ENCODE measurements at places on chromosomes 13 and 19.
A peak's percentile ranks its signal among the peaks of the same experiment; 100 is the strongest.

DNA sequence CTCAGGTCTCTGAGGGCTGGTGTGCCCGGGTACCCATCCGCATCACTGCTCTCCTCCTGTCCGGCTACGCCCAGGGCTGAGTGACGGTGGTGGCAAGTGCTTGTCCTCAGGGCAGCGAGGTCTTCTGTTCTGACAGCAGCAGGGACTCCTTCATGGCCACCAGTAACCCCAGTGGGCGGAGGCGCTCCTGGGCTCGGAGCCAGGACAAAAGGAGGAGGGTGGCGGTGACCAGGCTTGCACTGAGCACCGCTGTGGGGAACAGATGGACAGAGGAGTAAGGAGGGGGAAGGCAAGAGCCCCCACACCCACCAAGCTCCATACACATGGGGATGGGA is 5.8 kb downstream of the CD320 start:
- no peak for DNase-seq

GRCh38 chr19:10086591-10087192 is 575 bp downstream of the SHFL start:
- no peak for DNase-seq

DNA sequence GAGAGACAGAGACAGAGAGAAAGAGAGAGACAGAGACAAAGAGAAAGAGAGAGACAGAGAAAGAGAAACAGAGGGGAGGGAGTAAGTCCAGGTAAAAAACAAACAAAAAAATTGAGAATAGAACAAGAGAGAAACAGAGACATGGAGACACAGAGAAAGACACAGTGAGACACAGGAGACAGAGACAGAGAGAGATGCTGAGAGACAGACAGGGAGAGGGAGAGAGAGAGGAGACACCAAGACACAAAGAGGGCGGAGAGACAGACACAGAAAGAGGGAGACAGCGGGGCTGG is 5.8 kb upstream of the PROZ start:
- no peak for DNase-seq

DNA sequence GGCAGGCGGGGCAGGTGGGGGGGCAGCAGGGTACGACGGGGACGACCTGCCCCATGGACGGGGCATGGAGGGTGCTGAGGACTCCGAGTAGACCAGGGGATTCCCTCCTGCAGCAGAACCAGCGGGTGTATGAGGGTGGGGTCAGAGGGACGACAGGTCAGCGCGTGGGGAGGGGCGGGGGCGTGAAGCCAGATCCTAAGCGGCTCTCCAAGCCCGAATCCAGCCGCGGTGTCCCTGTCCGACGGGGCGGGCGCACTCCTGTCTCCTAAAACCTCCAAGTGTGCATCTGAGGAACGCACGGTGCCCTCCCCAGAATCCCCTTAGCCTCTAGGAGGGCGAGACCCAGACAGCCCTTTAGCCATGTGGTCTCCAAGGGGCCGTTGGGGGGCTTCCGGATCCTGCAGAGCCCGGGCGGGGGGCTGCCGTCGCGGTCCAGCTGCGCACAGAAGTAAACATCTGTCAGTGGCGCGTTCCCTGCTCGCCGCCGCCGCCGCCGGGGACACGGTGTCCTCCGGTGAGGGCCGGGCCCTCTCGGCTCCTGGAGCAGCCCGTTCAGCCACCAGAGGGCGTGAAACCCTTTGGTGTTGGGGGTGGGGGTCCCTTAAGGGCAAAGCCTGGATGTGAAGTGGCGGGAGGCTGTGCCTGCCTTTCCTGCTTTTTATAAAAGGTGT is 730 bp downstream of the NRTN start:
- peak; percentile 43 for DNase-seq

GRCh38 chr13:48902368-48902767 is 73.3 kb upstream of the FNDC3A start:
- DNase-seq, result no peak

DNA sequence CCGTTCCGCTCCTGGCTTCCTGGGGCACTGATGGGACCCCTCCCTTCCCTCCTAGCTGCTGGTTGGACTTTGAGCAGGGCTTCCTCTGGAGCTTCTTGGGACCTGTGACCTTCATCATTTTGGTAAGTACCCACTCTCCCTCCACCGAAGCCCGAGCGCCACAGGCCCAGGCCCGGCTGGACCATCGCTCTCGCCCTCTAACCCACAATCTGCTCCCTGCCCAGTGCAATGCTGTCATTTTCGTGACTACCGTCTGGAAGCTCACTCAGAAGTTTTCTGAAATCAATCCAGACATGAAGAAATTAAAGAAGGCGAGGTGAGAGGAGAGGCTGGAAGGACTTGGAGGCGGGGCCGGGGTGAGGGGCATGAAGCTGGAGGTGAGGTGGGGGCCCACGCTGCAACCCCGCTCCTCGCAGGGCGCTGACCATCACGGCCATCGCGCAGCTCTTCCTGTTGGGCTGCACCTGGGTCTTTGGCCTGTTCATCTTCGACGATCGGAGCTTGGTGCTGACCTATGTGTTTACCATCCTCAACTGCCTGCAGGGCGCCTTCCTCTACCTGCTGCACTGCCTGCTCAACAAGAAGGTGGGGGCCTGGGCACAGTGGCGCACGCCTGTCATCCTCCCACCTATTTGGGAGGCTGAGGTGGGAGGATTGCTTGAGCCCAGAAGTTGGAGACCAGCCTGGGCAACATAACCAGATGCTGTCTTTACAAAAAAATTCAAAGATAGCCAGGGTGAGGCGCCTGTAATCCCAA is 12.3 kb downstream of the DDX39A start:
- no peak for DNase-seq

- no peak for DNase-seq
Measured at GRCh38 chr13:92362717-92363116, 863.9 kb upstream of the GPC6 start.

- peak; percentile 61 for DNase-seq
Measured at GRCh38 chr19:49497047-49497788, 984 bp downstream of the RPS11 start.

DNA sequence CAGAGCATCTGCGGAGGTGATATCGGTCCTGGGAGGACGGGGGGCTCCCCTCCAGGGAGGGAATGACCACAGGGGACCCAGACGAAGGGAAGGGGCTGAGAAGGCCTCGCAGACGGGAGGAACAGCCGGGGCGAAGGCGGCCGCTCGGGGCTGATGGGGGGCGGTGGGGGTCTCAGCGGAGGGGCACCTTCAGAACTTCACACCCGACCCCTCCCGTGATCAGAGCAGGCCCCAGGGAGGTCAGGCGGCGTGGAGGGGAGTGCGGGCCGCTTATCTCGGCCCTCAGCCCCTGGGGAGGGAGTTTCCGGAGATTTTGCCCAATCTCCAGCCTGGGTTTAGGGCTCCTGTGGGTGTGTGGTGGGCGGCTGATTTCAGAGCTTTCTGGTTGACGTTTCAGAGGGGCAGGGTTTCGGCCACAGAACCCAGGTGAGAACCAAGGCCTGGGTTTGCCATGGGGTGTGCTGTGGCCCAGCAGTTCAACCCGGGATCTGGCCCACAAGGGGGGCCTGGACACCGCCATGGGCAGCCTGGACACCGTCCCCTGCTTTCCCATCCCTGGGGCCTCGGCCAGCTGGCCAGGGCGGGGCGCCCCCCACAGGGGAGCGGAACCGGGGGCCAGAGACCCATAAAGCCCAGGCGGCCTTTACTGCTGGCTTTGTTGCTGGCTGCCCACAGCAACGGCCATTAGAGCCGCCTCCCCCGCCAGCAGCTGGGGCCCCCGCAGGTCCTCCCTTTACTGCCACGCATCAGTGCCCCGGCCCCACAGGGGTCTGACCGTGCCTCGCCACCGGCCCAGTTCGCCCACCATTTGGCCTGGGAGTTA is 29.0 kb downstream of the ARID3A start:
- DNase-seq, result no peak

- DNase-seq, result no peak
Measured at GRCh38 chr19:6064336-6065073, 45.8 kb downstream of the RFX2 start.

GRCh38 chr19:41734156-41734555 is 21.2 kb upstream of the CEACAM6 start:
- no peak for DNase-seq

GRCh38 chr19:4913996-4914735 is 4.9 kb downstream of the UHRF1 start:
- no peak for DNase-seq

- no peak for DNase-seq
Measured at GRCh38 chr13:42804244-42804874, 23.0 kb downstream of the FAM216B start.

GRCh38 chr13:28534210-28534609 is 39.3 kb upstream of the FLT1 start:
- no peak for DNase-seq

DNA sequence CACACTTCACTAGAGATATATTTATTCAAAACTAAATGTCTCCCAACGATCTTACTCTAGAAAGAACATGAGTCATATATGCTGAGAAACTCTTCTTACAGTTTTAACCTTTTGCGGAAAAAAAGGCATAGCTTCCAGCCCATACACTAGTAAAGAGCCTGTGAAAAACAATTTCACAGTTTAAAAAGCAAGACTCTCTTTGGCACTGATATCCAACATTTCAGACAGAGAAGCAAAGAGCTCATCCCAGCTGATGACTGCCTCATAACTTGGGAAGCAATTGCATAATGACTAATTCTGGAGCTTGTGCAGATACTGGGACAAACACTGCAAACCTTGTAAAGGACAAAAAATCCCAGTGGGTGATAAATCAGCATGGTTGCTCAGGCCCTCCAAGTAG is 88.0 kb downstream of the ENOX1 start:
- no peak for DNase-seq

- no peak for DNase-seq
Measured at GRCh38 chr13:48526286-48526685, 6.6 kb downstream of the RCBTB2 start.

DNA sequence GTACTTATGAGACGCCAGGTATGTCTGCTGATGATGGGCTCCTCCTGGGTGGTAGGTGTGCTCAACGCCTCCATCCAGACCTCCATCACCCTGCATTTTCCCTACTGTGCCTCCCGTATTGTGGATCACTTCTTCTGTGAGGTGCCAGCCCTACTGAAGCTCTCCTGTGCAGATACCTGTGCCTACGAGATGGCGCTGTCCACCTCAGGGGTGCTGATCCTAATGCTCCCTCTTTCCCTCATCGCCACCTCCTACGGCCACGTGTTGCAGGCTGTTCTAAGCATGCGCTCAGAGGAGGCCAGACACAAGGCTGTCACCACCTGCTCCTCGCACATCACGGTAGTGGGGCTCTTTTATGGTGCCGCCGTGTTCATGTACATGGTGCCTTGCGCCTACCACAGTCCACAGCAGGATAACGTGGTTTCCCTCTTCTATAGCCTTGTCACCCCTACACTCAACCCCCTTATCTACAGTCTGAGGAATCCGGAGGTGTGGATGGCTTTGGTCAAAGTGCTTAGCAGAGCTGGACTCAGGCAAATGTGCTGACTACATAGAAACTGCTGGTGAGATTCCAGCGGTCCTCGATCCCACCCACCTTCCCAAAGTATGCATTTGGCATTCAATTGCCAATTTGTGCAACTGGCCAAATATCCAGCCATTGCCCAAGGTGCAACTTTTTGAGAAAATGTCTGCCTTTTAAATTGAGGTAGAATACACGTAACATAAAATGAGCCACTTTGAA is 10.2 kb downstream of the OR2Z1 start:
- DNase-seq, result no peak

DNA sequence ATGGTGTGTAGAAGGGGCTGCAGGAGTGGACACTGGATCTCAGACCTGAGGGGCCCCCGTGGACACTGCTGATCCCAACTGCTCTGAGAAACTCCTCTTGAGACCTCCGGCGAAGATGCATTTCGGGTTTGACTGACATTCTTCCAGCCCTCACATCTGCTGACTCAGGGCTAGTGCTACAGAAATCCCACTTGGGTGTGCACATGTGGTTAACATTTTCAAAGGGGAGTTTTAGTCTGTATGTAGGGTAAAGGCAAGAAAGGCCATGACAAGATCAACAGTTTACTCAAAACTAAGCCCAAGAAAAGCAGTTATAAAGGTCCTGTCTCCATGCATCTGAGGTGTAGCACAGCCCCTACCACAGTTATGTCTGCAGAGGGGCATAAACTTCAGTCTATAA is 31.2 kb downstream of the DLEU7 start:
- no peak for DNase-seq

DNA sequence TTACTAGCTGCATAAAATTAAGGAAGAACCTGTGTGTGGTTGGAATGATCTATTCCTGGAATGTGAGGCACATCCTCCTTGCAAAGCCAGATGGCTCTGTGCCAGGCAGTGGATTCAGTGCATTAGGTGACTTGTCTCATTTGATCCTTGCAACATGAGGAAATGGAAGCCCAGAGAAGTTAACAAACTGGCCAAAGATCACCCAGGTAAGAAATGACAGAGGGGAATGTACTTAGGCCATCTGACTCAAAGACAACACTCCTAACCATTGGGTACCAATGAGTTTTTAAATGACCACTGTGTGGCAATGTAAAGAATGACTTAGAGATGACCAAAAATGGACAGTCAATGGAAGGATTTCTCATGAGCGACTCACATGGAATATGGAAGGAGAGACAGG is 114.2 kb upstream of the RXFP2 start:
- no peak for DNase-seq

DNA sequence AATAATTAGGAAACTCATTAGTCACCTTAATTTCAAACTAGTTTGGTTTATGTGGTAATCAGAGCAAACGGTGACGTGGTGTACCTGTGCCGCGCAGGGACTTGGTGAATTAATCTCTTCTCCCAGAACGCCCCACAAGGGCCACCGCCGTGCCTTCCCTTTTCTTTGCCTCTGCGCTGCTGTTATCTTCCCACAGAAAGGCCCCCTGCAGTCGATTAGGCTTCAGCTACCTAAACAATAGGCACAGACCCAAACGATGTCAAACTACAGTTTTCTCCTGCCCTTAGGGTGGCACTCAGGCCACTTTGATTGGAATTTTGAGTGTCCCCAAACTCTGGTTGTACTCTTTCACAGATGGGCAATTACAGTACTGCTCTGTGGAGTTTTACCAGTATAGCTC is 115.5 kb downstream of the GGACT start:
- no peak for DNase-seq

DNA sequence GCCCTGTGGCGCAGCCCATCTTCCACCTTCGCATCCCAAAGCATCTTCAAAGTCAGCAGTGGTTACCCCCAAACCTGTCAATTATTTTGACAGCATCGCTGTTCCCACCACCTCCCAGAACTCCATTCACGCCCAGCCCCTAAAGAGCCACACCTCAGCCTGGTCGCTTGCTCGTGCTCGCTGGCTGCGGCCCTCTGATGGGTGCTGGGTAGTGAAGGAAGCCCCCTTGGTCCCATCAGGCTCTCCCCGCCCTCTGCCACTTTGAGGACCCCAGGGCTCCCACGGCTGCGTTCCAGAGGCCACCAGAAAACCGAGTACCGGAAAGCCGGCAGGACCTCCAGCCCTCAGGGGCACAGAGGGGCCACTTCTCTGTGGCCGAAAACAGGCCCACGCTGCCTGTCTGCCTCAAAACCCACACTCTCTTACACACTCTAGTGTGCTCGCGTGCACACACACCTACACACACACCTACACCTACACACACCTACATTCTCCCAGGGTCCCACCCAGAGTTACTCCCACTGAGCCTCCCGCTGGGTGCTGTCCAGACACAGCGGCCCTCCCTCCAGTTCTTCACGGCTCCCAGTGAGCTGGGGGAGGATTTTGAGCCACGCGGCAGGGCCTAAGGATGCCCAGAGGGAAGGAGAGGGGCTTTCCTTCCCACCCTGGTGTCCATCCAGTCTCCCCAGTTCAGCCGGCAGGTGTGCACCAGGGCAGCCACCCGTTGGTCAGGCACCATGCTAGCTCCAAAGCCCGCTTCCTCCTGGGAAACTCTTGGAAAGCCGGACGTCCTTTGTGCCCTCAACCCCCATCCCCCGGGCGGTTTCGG is 1.9 kb downstream of the VSTM2B start:
- no peak for DNase-seq
